Activated gamma-delta T cell treated with Interleukin-2 at 50 U/mL for 16 hours (primary cell): ENCODE measurements at places on chromosomes 4 and X.

GRCh38 chr4:2878346-2878745 lies 34.7 kb downstream of the ADD1 start:
- DNase-seq: no peak

DNA sequence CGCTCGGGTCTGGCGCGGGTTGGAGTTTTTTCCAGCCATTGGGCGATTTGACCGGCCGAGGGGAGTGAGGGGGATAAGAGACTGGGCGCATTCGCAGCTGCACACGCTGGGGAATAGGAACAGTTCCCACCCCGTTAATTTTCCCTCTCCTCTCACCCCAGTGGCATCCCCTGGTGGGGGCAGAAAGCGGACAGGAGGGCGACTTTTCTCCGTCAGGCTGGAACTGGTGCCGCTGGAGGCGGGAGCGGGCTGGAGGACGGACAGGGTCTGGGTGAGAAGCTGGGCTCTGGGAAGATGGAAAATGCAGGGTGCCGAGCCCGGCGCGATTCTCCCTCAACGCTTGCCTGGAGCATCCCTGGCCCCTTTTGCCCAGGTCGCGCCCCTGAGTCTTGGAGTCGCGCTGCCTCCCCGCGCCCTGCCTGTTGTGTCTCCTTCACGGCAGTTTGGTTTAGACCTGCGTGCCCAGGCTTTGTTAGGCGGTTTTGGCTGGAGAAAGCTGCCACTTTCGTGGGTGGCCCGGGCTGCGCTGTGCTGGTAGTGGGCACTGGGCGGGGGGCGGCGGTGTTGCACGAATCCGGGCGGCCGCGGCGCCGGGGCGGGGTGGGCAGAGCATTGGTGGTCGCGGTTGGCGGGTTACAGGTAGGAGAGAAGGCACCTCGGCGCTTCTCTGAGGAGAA lies 2.0 kb downstream of the ADGRL3 start:
- no peak for DNase-seq

- DNase-seq: no peak
These were observed 30.8 kb upstream of the VCX2 start for GRCh38 chrX:8201896-8202331.

GRCh38 chr4:165864271-165864670 lies 8.8 kb upstream of the TLL1 start:
- DNase-seq: no peak

DNA sequence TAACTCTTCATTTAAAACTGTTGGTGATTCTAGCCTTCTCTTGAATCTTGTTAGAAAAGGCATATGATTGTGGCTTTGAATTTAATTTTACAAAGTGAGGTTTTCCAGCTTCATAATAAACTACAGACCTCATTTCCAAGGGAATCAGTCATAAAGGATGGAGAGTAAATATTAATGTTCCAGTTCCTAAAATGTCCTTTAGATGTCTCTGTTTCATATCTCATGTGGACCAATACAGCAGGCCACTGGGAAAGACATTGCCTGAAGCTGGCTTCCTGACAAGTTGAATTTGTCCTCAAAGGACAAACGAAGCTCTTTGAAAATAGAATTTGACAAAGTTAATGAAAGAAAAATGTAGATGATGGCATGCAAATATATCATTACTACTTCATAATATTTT lies 125.4 kb downstream of the ZNF330 start:
- DNase-seq: no peak

DNA sequence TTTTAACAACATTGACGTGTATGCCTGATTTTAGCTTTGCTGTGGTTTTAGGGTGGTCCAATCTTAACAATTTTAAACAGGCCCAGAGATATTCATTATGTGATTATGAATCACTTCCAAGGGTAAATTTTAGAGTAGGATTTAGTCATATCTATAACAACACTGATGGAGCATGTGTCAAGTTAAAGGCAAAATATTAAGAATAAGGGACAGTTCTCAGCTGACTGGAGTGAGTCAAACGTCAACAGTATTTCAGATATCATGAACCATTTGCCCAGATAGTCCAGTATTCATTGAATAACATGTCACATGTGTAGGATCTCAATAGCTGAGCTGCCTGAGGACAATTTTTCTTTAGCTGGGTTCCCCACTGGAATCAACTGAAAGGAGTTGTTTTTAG lies 61.3 kb upstream of the VCX2 start:
- no peak for DNase-seq

DNA sequence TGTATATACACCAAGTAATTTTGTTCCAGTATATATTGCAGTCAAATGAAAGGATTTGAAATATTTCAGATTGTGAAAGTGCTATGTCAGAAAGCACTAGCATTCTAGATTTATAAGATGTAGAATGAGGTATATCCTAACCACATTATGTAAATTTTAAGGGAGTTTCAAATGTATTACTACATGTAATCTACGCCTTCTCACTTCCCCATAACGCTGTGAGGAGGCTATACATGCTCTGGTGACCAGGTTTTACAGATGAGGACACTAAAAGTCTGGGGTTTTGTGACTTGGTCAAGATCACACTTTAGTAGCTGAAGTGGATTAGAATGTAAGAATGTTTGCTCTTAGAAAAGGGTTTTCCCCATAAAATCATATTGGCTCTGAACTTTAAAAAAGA lies 8.1 kb downstream of the ENPEP start:
- no peak for DNase-seq

- DNase-seq: no peak
These were observed 624.6 kb upstream of the TECRL start for GRCh38 chr4:65033899-65034298.

GRCh38 chrX:150291014-150291413 lies 72.1 kb upstream of the MAMLD1 start:
- no peak for DNase-seq

- no peak for DNase-seq
These were observed 71.8 kb downstream of the TMA16 start for GRCh38 chr4:163566257-163566796.

DNA sequence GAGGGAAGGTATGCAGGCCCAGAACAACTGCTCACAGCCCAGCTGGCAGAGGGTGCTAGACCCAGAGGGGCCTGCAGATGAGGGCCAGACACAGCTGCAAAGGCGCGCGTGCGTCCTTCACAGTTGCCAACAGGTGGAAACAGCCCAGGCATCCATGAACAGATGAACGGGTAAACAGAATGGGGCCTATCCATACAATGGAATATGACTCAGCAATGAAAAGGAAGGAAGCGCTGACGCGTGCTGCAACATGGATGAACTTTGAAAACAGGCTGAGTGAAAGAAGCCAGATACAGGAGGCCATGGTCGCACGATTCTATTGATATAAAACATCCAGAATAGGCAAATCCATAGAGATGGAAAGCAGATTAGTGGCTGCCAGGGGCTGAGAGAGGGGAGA lies 83.1 kb upstream of the DDX3X start:
- no peak for DNase-seq

DNA sequence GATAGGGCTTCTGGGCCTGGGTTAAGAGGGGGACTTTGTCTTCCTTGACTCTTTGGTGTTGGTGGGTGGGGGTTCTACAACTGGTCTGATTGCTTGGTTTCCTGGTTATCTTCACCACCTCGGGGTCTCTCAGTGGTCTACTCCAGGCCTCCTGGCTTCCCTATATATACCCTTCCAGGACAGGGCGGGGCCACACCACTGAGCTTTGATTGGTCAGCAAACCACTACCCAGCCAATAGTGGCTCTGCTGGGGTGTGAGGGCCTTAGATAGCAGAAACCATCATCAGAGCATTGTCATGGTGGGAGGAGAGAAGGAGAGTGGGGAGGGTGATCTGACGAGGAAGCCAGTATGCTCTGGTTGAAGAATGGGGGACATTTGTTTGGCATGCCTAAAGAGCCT lies 14.4 kb upstream of the MAGEA1 start:
- DNase-seq: no peak

DNA sequence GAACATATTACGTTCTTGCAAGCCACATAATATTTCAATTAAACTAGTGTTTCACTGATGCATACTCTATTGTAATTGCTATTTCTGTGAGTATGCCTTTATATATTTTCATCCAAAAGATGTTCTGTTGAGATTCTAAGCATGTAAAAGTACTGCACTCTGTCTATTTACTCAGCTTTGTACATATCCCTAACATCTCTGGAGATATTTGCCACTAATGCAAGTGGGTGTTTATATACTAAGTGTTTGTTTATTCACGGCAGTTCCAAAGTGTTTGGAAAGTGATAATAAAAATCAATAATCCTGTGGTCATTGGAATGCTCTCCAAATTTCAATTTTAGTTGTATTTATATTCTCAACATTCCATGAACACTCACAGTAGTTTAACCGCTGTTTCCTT lies 1989.0 kb downstream of the C4orf33 start:
- no peak for DNase-seq

DNA sequence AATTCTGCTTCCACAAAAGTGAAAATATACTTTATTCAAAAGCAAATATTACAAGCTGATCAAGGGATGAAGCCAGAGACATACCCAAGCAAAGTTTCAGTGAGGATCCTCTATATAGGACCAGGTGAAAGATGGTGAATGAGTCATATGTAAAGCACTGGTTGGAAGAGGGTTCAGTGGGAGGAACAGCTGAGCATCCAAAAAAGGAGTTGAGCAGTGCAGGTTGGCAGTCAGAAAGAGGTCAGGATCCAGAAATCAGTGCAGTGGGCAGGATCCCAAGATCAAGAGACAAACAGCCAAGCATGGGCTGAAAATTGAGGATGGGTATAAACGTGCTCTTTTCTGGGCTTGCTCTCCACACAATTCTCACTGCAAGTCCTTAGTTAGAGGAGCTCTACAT lies 30.3 kb downstream of the OTC start:
- DNase-seq: no peak

DNA sequence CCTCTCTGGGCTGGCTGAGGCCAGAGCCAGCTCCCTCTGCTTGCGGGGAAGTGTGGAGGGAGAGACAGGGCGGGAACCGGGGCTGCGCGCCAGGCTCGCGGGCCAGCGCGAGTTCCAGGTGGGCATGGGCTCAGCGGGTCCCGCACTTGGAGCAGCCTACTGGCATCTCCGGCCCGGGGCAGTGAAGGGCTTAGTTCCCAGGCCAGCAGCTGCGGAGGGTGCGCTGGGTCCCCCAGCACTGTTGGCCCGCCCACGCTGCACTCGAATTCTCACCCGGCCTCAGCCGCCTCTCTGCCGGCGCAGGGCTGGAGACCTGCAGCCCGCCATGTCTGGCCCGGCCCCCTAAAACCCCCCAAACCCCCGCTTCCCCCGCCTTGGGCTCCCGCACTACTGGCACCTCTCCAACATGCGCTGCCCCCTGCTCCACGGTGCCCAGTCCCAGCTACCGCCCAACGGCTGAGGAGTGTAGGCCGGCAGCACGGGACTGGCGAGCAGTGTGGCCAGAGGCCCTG lies 33.8 kb upstream of the FAT4 start:
- DNase-seq: no peak

- DNase-seq: no peak
These were observed 36.8 kb upstream of the SFRP2 start for GRCh38 chr4:153825691-153826090.

GRCh38 chr4:41095973-41096372 lies 118.4 kb downstream of the APBB2 start:
- no peak for DNase-seq

DNA sequence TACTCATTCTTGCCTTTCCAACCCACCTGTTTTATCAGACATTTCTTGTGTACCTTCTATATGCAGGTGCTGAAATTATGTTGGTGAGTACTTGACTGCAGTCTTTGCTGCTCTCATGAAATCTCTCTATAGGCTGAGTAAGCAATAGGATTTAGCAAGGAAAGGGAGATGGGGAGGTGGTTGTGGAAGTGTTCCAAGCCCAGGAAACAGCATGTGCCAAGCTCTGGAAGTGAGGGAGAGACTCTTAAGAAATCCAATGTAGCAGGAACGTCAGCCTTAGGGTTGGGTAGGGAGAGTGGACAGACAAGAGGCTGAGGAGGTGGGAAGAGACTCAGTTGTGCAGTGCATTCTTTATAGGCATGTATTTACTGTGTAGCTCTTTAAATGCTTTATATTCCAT lies 5.6 kb downstream of the SEPTIN11 start:
- DNase-seq: no peak
